Naive thymus-derived CD4-positive, alpha-beta T cell (primary cell): ENCODE measurements at places on chromosomes 5 and 9. TPM values are rescaled to one million over a fixed set of nuclear protein-coding genes. Genes with fewer than 3 reads are reported as not detected.

Gene FOXD4L5
- total RNA-seq: not detected

Gene RASGRF2
- total RNA-seq: 38.7 TPM

DNA sequence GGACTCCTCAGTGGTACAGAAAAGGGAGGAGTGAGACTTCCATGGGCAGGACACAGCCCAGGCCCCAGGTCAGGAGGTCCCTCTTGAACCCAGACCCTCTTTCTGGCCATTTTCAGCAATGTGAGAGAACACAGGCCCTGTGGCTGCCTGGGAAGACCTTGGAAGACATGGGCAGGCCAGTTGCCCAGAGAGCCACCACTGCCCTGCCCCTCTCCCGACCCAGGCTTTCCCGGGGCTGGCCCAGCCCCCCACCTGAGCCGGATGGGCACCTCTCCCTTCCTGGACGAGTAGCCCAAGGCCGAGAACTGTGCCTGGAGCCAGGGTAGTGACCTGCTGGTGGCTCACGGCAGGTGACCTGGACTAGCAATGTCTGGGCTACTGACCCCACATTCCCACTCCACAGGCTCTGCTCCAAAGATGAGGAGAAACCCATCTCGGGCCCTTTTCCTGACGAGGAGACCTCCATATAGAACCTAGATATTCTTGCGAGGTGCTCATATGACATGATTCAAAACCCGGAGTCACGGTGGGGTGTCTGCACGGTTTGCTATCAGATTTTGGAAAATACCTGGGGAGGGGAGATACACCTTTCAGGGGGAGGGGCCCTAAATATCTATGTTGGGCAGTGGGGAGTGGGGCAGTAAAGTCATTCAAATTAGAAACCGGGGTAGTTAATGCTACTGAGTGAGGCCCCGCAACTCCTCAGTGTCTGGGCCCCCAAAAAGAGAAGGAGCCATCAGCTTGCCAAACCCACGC lies 59.4 kb downstream of the ZNF354C start:
- no peak for DNase-seq

Gene GABRP
- total RNA-seq: not detected

GRCh38 chr9:112032009-112032408 lies 135.4 kb downstream of the UGCG start:
- DNase-seq: no peak

Gene HTR4
- not detected for total RNA-seq

GRCh38 chr5:150612905-150613670 lies 27.4 kb upstream of the SYNPO start:
- DNase-seq: no peak

Gene FOXD1
- total RNA-seq: 0.32 TPM

DNA sequence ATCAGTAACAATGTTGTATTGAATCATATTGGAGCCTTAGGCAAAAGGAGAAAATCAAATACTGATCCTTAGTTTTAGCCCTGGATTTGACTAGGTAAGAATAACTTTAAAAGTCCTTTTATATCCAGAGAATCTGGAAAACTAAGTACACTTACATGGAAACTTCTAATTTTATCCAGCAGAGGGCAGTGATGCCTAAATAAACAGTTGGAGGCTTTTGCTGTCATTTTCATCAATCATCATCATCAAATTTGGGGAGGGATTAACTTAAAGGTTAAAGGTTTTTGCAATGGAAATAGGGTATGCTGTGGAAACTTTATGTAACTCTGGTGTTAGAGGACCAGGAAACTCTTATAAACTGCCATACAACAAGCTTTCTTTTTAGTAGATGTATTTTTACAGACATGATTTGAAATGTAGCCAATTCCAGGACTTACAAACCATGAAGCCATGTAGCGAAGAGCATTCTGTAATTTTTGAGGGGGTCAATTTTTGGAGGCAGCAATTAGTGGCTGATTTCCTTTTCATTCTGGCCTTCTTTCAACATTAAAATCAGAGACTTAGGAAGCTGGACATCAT lies 112.7 kb downstream of the OSTF1 start:
- peak; percentile 54 for DNase-seq

GRCh38 chr9:8724284-8725018 lies 924.9 kb upstream of the DMAC1 start:
- no peak for DNase-seq

Gene TRIP13
- 0.39 TPM for total RNA-seq

GRCh38 chr5:119328753-119329602 lies 26.8 kb upstream of the TNFAIP8 start:
- DNase-seq: peak; percentile 42

DNA sequence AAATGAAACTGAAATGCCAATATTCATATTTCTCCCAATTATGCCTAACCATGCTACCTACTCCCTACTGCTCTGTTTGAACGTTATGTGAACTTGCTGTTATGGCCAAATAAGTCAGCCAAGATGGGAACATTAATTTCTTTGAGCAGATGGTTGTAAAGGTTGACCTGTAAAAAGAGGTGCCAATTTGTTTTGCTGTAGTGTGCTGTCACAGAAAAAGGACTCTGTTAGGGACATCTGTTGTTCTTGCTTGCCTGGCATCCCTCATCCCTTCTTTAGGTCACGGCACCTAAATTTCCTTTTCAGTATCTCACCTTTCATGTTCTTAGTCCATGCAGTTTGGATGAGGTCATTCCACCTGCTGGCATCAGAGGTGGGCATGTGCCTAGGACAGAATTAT lies 35.4 kb downstream of the GDNF start:
- DNase-seq: no peak

- no peak for DNase-seq
Measured at GRCh38 chr9:89744730-89745129, 139.9 kb downstream of the GADD45G start.

Gene CCIN
- total RNA-seq: 0.56 TPM

GRCh38 chr9:127162046-127162863 lies 39.8 kb upstream of the ANGPTL2 start:
- DNase-seq: no peak

Gene SCGB3A2
- total RNA-seq: not detected in 2 replicates
